ENCODE measurements at places on chromosomes 4 and X.

DNA sequence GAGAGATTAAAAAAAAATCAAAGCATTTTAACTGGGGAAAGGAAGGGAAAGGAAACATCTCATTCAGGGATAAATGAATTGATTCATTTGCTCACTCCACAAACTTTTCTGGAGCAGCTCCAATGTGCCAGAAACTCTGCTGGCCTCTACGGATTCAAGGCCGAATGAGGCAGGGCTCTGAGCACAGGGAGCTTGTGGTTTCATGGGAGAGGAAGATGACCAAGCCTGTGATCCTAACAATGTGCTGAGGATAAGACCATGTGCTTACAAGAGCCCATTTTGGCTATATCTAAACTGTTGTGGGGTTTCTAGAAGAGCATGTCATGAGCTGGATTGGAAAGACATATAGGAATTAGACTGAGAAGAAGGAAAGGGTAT, 137.5 kb downstream of the ZNF674 start:
- DNase-seq: no peak

DNA sequence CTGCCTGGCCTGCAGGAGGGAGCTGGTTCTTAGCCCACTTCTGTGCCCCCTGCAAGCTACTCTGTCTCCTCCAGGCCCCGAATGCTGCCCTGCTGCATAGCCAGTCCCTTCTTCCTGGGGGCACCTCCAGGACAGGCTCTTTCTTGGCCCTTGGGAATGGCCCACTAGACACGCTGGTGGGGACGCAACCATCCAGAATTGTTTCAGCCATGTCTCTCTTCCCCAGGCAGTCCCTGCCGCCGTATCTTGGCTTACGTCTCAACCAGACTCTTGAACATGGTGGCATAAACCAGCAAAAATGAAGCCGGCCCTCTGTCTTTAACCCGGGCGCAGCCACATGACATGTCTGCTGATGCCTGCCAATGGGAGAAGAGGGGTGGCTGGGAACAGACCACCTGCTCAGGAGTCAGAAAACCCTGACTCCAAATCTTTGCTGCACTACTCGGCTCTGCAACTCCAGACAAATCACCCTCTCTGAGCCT, 9.0 kb downstream of the LRPAP1 start:
- no peak for DNase-seq

GRCh38 chr4:102322736-102323135, 22.5 kb downstream of the SLC39A8 start:
- no peak for DNase-seq

GRCh38 chr4:158176776-158177175, 4.0 kb upstream of the GASK1B start:
- DNase-seq: no peak

- DNase-seq: no peak
These were observed 7.4 kb downstream of the SUPT20HL2 start for GRCh38 chrX:24306440-24306839.

DNA sequence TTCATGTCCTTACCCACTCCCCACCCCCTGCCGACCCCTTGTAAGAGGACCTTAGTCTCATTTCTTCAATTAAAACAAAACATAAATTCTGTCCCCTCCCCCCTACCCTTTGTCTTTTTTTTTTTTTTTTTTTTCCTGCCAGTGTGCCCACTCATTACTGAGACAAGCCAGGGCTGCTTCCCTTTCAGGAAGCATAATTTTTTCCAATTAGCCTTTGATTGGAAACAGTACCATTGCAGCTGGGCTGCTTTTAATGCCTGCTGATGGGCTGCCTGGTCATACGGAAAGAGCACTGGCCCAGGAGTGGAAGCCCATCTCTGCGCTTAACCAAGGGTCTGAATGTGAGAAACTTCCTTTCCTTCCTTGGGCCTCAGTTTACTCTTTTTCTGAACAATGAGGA, 18.6 kb upstream of the CAPN6 start:
- no peak for DNase-seq

DNA sequence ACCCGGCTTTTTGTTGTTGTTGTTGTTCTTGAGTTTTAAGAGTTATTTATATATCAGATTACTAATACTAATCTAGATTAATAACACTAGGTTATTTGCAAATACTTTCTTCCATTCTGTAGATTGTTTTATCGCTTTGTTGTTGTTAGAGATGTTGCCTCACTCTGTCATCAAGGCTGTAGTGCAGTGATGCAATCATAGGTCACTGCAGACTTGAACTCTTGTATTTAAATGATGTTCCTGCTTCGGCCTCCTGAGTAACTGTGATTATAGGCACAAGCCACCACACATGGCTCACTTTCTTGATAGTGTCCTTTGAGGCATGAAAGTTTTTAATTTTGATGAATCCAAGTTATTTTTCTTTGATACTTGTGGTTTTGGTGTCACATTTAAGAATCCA, 129.0 kb downstream of the VSIG4 start:
- DNase-seq: no peak

- no peak for DNase-seq
These were observed 162.2 kb upstream of the ANXA10 start for GRCh38 chr4:167930166-167930565.

GRCh38 chr4:84673475-84674240, 90.7 kb downstream of the CDS1 start:
- DNase-seq: no peak

- no peak for DNase-seq
These were observed 428.8 kb downstream of the PCDH7 start for GRCh38 chr4:31148990-31149389.

GRCh38 chr4:158065176-158065575, 107.6 kb downstream of the GASK1B start:
- no peak for DNase-seq

DNA sequence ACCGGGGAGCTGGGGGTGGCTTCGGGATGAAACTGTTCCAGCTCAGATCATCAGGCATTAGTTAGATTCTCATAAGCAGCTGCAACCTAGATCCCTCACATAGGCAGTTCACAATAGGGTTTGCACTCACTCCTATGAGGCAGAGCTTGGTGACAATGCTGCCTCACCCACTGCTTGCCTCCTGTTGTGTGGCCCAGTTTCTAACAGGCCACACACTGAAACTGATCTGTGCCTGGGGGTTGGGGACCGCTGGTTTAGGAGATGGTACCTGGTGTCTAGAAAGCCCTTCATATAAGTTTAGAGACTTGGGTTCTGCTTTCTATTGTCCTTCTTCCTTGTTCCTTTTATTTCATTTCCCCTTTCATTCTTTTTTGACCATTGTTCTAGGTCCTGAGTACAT, 234.2 kb downstream of the FRAS1 start:
- no peak for DNase-seq

DNA sequence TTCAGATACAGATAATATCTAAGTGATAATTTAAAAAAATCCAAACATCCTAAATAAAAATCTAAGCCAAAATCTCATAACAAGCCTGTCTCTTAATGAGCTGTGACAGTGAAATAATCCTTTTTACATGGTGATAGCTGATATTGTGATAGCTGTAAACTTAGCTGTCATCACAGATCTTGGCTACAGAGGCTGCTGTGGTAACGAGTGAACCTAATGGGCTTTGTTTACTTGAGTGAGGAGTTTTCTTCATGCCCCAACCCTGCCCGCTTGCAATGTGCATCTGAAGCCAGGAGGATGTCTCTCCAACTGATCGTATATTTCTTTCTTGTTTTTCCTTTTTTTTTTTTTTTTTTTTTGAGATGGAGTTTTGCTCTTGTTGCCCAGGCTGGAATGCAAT, 41.5 kb upstream of the YTHDC1 start:
- no peak for DNase-seq

DNA sequence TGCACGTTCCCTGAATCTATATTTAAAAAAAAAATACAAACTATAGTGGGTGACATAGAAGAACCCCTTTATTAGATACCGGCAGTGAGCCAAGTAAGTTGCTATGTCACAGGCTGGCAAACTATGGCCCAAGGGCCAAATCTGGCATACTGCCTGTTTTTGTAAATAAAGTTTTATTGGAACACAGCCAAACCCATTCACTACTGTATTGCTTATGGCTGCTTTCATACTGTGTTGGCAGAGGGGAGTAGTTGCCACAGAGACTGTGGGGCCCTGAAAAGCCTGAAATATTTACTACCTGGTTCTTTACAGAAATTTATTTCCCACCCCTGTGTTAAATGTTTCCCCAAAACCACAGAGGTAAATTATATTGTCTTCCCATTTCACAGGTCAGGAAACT, 71.2 kb upstream of the EGFL6 start:
- DNase-seq: no peak

DNA sequence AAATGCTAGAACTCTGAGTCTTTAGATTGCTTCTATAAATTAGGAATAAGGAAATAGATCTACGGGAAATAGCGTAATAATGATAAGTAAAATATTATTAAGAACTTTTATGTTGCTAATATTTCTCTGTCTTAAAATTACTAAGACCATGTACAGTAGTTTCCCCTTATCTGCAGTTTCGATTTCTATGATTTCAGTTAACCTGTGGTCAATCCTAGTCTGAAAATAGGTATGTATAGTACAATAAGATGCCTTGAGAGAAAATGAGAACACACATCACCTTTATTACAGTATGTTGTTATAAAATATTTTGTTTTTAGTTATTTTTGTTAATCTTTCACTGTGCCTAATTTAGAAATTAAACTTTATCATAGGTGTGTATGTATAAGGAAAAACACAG, 92.6 kb downstream of the CCSER1 start:
- no peak for DNase-seq

GRCh38 chr4:5640096-5640495, 68.3 kb downstream of the EVC2 start:
- no peak for DNase-seq

- no peak for DNase-seq
These were observed 39.3 kb upstream of the CXCL8 start for GRCh38 chr4:73701116-73701515.

GRCh38 chr4:184885602-184886001, 59.8 kb upstream of the ACSL1 start:
- DNase-seq: no peak

GRCh38 chrX:45445745-45446412, 245.2 kb upstream of the DIPK2B start:
- no peak for DNase-seq

GRCh38 chrX:40006106-40007017, 91.4 kb downstream of the BCOR start:
- no peak for DNase-seq

DNA sequence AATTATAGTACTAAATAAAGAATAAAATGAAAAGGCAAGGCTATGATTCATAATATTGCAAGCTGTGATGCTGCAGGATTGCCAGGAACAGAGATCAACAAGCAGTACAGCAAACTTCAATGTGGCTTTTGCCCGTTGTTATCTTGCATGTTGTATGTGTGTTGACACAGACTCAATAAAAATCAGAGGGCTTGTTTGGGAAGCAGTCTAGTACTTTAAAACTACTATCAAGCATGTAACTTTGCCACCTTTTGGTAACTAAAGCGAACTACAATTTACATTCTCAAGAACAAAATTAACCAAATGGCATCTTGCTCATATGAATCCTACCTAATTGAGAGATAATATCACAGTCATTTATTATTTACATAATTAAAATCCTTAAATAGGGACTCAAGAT, 79.8 kb upstream of the GPM6A start:
- DNase-seq: no peak

DNA sequence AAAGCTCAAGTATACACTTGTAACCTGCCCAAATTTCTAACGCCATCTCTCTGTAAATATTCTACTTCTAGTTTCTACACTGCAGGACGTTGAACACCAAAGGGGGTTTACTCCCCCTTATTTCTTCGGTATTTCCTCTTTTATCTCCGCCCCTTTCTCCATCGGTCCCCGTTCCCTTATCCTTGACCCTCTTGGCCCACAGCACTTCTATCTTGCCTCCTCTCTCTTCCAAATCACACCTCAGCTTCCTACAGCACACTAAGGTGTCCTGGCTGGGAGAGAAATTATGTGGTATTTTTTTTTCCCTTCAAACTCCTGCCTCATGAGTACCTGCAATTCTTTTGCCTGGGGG, 715 bp downstream of the ZMAT1 start:
- no peak for DNase-seq

DNA sequence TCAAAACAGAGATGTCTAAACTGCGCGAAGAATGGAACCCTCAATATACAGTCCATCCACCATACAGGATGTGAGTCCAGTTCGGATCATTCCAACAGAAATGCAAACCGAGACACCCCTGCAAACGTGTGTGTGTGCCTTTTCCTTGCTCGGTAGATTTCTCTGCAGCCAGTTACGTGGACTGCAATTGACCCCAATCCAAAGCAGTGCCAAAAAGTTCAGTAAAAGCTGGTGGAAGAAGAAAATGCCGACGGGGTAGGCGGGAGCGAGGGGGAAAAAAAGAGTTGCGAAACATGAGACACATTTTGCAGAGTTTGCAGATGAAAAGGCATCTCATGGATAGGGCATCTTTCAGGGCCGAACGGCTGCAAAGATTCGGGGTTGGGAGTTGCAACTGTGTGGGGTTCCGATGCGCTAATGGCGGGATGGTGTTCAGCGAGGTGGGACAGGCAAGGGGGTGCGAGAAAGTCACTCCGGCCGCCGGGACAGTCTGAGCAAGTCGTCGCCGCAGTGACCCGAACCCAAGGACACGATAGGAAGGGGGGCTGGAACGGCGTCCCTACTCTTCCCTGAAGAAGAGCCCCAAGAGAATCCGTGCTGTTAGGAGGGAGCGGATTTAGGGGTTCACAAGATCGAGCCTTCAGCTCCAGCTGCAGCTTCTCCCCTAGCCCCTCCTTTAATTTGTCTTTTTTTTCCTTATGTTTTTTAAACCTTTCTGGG, 3.8 kb downstream of the PHOX2B start:
- no peak for DNase-seq

DNA sequence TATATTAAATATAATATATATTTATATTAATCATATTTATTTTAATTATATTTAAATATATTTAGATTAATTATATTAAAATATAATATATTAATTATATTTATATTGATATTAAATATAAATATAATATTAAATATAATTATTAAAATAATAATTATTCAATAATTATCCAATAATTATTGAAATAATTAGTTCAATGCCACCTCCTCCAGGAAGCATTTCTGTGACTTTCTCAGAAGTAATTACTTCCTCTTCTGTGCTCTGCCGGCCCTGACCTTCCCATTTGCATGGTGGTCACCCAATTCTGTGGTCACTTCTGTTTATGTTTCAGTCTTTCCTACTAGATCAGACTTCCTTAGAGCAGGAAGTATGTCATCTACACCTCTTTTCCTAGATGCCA, 45.8 kb downstream of the EVC2 start:
- DNase-seq: no peak

DNA sequence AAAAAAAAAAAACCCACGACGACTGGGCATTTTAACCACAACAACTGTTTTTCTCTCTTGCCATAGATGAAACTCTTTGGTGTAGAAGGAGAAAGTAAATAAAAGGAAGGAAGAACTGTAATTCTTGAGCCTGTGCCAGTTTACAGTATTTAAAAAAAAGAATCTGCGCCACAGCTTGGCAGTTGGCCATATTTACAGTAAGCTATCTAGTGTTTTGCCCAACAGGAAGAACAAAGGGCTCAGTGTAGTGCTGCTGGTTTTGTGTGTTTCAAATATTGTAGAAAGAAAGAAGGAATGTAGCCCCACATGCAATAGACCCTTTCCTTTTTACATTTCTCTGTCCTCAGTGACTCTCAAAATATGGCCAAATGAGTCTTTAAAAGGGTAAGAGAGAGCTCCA, 66.1 kb downstream of the NR3C2 start:
- no peak for DNase-seq
